ENCODE measurements at places on chromosomes 2 and 18. TPM values are rescaled to one million over a fixed set of nuclear protein-coding genes. Genes with fewer than 3 reads are reported as not detected.
A peak's percentile ranks its signal among the peaks of the same experiment; 100 is the strongest.

- no peak for DNase-seq
Observed at GRCh38 chr2:217880287-217880889, 122.4 kb downstream of the TNS1 start.

- DNase-seq, result no peak
Observed at GRCh38 chr2:204794624-204795023, 249.3 kb downstream of the PARD3B start.

GRCh38 chr18:34222307-34223163 lies 2.2 kb downstream of the NOL4 start:
- no peak for DNase-seq

GRCh38 chr2:37809525-37809924 lies 115.6 kb upstream of the RMDN2 start:
- DNase-seq, result no peak

GRCh38 chr2:26782876-26783704 lies 2.8 kb upstream of the CENPA start:
- DNase-seq, result no peak

DNA sequence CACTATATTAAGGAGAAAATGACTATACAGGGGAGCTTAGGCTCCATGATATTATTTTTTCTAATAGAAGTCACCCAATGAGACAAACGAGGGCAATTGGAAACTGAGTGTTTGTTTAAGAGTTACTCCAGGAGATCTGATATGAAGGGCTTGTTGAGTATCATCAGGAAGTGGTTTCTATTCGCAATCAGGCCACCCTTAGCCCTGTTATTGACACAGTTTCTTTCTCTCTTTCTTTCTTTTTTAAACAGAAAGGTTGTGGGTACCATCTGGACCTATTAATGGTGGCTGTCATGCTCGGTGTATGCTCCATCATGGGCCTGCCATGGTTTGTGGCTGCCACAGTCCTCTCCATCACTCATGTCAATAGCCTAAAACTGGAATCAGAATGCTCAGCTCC lies 117.3 kb downstream of the DPP4 start:
- no peak for DNase-seq

GRCh38 chr18:39274535-39274934 lies 1708.9 kb upstream of the CELF4 start:
- DNase-seq, result no peak

DNA sequence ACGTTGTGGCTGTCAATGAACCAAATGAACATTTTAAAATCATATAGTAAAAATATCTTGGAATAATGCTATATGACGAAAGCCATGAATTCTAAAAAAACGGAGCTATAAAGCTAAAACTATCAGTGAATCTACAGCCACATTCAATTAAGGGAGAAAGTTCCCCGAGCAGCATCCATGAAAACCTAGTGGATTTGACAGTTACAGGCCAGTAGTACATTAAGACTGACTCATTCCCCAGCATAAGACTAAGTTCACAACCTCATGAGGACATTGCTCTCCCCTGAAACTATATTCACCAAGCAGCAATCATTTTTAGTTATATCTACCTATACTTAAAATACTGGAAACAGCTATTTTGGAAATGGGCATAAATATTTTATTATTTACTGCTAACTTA lies 36.6 kb downstream of the KIDINS220 start:
- no peak for DNase-seq

- peak; percentile 57 for DNase-seq
Observed at GRCh38 chr2:20015482-20016083, 3.1 kb upstream of the MATN3 start.

DNA sequence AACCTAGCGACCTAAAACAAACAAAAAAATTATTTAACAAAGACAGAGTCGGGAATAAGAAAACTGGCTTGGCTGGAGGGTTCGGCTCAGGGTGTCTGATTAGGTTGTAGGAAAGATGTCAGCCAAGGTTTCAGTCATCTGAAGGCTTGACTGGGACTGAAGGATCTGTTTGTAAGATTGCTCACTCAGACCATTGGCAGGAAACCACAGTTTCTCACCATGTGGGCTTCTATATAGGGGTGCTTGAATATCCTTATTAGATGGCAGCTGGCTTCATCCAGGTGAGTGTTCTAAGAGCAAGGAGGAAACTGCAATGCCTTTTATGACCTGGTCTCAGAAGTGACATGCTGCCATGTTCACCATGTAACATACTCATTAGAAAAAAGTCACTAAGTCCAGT lies 999 bp upstream of the IL36B start:
- DNase-seq, result no peak

GRCh38 chr18:74623047-74623816 lies 25.6 kb downstream of the ZNF407 start:
- DNase-seq, result no peak

DNA sequence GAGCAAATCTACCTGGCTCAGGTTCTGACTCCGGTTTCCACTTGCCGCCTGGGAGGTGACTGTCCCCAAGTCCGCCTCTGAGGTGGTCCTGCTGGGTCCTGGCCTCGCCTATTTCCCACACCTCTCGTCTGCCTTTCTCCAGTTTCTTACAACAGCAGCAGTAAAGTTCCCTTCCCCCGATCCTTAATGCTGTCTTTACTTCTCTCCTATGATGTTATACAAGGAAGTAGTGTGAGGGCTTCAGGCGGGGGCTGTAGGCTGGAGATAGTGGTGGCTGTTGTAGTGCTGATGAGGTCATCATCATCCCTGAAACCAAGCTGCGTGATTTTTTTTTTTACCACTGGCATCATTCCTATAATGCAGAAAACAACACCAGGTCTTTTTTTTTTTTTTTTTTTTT lies 18.9 kb downstream of the TGIF1 start:
- DNase-seq, result no peak

DNA sequence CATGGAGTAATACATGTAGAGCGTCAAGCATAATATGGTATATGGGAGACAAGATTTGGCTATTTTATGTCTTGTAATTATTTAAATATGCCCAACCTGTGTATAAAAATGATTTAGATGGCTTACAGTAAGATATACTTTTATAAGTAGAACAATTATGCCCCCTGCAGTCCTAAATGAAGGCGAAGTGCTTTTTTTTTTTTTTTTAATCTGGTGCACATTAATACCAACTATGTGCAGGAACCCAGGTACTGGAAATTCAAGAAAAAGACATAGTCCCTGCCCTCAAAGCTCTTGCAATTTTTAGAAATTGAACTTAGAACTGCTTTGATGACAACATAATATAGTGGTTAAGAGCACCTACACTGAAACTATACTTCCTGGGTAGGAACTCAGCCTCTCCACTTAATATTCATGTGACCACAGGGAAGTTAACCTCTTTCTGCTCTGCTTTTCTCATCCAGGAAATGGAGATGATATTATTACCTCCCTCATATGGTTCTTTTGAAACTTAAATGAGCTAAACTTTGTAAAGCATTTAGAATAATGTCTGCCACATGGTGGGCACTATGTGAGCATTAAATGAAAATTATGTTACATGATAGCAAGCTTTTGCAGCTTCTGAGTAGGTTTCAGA lies 38.1 kb downstream of the AFTPH start:
- DNase-seq, result peak; percentile 59

GRCh38 chr2:40371525-40372282 lies 80.2 kb downstream of the SLC8A1 start:
- DNase-seq, result no peak

DNA sequence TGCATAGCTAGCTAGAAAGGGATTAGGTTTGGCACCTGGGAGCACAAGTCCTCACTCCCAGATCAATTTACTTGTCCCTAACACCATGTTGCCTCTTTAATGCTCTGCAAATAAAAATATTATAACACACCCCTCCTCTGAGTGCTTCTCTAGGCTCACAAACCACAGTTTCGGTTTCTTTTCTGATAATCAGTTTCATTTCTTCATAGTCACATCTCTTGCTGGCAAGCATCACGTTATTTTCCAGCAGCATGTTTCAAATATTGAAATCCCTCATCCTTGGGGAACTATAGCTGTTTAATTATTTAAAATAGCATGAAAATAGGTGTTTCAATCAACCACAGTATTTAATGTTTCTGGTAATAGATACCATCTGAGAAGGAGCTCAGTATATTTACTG lies 13.9 kb upstream of the SMCHD1 start:
- peak; percentile 85 for DNase-seq

- DNase-seq, result no peak
Observed at GRCh38 chr18:51980101-51980500, 359.9 kb upstream of the DCC start.

DNA sequence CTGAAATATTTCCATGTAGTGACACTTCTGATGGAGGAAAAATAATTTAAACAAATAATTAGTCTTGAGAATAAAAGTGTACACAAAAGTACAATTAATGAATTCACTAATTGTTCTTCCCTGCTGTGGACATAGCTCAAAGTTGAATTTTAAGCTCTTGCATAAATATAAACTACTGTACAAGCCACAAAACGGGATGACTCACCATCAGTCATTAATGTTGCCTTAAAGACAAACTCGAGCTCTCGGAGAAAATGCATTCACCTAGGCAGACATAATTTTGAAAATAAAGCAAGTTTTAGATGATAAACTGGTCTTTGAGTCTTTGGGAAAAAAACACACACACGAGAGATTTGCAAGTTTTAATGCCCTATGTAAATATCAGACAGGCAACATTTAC lies 436.4 kb downstream of the ZNF521 start:
- DNase-seq, result no peak

Gene UGT1A8
- not detected for total RNA-seq

Gene MARCHF7
- total RNA-seq, result 69.6 TPM

Gene GATA6
- total RNA-seq, result not detected

Gene MC5R
- not detected for total RNA-seq

Gene ASXL3
- total RNA-seq, result 3.9 TPM

Gene TSHZ1
- total RNA-seq, result 10.5 TPM

Gene AQP12A
- not detected for total RNA-seq

Gene MYO1B
- total RNA-seq, result not detected

Gene SH2D6
- total RNA-seq, result 3.5 TPM

Gene TGFBRAP1
- total RNA-seq, result 22.2 TPM

Gene CD8A
- total RNA-seq, result not detected

Gene CYP27A1
- total RNA-seq, result 0.23 TPM

Gene FABP1
- not detected for total RNA-seq

Gene MSH6
- 607 TPM for total RNA-seq

Gene FTCDNL1
- total RNA-seq, result 0.40 TPM

Gene SIX3
- not detected for total RNA-seq
